ENCODE measurements at places on chromosomes 12 and 14.

- no peak for DNase-seq
Observed at GRCh38 chr12:77401064-77401769, 335.8 kb upstream of the E2F7 start.

DNA sequence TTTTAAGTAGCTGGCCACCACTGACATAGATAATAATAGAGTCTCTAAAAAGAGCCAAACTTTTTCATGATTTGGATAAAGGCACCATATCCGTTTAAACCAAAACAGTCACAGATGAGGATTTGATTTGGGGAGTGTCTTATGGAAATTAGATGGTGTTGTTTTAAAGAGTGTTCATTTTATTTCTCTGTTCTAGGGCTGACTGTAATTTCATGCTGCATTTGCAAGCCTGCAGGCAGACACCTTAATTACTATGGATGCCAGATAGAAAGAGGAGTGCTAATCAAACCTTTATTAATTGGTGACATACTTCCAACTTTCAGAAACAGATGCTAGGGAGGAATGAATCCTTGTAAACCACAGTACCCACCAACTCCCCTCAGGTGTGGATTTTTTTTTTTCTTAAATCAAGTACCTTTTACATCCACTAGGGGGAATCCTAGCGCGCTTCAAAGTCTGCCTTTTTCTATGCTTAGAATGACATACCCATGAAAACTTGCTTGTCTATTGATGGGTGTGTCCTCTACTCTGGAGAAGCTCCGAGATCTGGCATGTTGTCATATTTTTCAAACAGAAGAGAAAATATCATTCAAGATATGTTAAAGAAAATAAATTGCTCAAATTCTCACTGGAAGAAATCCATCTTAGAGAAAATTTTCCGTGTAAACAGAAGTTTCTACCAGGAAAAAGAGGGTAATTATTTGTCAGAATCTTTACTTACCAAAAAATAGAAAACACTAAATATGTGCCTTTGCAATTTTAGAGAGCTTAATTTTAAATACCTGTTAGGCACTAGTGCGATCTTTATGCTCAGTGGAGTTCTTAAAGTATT is 14.2 kb upstream of the PLXNC1 start:
- DNase-seq = no peak

DNA sequence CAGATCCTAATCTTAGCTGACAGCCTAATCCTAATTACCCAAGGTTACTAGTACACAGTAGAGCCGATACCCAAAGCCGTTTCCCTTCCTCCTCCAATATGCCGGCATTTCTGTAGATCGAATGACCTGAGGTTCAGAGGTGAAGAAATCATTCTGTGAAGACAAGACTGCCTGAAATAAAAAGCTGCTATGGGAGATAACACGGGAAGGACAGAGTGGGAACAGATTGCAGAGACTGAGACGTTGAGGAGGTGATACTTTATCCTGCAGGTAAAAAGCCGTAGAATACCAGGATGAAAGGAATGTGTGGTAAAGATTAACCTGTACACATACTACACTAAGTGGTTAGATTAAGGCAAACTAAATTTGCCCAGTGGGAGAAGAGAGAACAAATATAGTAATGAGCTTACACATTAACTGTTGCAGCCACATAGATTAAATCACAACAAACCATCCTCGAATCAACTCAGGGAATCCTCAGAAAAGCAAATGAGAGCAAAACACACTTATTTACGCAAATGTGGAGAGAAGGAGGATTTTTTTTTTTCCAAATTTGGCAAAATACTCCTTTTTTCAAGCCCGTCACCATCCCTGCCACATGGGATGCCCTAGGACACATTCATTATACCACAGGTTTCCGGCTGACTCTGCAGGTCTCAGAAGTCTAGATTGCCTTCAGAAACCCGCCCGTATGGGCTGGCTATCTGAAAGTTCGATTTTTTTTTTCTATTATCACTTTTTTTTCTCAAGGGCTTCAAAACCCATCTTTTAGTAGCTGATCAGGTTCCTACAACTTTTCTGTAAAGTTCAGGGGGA is 188.0 kb downstream of the TTC8 start:
- DNase-seq = no peak

DNA sequence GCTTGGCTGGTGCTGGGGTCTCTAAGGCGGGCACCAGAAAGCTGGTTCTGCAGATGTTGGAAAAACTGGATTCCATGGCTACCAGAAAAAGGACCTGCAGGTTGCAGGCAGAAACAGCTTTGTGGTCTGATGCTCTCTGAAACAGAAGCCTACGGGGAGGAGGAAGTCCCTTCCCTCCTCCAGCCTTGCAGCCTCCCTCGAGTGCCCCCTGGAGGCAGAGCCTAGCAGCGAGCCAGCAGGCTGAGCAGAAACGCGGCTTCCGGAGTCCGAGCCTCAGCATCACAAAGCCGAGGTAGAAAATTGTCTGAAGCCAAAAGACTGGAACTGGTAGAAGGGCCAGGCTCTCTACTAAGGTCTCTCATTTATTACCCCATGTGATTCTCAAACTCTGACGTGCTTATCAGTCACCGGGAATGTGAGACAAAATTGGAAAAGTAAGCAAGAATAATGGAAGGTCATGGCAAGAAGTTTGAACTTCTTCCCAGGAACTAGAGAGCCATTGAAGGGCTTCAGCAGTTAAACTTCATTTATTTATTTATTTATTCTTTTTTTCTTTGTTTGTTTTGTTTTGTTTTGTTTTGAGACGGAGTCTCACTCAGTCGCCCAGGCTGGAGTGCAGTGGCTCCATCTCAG is 82.2 kb upstream of the CPSF6 start:
- peak; percentile 90 for DNase-seq

GRCh38 chr12:84701041-84701440 is 211.6 kb downstream of the SLC6A15 start:
- DNase-seq = no peak

DNA sequence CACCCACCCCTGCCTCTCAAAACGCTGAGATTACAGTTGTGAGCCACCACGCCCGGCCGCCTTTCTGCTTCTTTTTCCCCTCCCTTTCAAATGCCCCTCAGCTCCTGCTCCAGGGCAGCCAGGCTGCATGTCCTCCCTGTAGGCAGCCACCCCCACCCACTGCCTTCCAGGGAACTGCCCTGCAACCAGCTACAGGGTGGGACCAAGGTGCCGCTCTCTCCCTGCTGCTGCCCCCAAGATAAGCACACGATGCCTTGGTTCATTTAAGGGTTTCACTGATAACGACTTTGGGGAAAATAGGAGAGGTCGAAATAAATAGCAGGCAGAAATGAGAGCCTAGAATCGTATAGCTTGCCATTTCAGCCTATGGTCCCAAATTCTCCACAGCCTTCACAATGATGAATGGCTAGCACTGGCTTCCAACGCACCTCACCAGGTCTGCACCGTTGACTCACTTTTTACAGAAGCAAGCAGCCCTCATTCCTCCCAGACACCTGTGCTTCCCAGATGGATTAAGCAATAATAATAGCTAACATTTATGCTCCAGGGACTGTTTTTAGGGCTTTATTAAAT is 40.7 kb downstream of the ATG14 start:
- no peak for DNase-seq

- no peak for DNase-seq
Observed at GRCh38 chr12:93397412-93397811, 19.7 kb downstream of the NUDT4 start.

DNA sequence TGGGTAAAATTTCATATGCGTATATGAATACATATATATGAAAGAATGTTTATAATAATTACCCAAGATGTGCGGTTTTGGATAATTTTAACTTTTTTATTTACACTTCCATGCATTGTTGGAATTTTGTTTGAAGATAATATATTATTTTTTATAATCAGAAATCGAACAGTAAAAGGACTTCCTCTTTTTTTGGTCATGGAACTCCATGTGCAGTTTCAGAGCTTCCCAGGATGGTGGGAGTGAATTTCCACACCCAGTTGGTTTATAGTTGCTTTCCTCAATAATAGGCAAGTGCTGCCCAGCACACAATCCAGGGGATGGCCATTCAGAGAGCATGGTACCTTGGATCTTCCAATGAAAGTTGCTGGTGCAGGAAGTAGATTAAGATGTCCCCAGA is 6.3 kb upstream of the EMP1 start:
- DNase-seq = no peak

DNA sequence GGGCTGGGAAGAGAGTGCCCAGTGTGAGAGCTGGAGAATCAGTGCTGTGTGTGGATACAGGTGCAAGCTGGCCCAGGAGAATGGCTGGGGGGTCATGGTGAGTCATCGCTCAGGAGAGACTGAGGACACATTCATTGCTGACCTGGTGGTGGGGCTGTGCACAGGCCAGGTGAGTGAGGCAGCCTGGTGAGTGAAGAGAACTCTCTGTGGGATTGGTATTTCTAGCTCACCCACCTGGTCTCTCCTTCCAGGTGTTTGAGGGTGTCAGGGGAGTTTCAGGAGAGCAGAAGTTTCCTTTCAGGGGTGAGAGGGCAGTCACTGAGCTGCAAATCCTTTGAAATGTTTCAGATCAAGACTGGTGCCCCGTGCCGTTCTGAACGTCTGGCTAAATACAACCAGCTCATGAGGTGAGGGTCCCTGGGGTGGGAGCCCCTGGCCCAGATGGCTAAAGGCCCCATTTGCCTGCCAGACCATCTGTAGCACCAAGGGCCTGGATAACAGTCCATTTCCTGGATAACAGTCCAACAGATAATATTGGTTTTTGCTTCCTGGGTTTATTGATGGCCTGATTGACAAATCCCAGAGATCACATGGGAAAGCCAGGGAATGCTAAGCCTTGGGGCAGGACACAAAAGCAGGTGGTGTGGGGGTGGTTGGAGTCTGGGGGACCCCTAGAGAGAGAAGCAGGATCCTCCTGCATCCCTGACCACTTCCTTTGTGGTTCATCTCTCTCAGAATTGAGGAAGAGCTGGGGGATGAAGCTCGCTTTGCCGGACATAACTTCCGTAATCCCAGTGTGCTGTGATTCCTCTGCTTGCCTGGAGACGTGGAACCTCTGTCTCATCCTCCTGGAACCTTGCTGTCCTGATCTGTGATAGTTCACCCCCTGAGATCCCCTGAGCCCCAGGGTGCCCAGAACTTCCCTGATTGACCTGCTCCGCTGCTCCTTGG is 5.5 kb upstream of the ATN1 start:
- DNase-seq = no peak

GRCh38 chr14:31411218-31411727 is 9.1 kb downstream of the HEATR5A start:
- DNase-seq = no peak

GRCh38 chr12:89857652-89858274 is 149.1 kb upstream of the ATP2B1 start:
- DNase-seq = no peak

DNA sequence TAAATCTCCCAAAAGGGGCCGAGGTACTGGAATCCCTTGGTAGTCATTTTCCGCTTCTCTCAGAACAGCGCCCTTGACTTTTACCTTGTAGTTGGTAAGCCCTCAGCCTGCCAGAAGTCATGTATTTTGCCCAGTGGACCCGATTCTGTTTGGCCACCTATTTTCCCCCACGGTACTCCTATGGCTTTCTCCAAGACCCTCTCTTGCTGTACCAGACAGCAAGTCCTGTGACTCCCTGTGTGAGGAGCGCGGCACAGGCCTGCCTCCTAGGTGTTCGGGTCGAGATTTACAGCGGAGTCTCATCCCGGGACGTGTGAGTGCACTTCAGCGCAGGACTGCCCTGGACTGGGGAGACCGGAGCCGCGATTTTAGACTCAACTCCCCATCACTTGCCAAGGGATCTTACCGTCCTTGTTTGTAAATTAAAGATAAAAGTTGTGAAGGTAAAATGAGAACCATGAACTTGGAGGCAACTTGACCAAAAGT is 1.1 kb upstream of the MBD6 start:
- no peak for DNase-seq

GRCh38 chr12:94285943-94286582 is 137.7 kb downstream of the PLXNC1 start:
- no peak for DNase-seq

DNA sequence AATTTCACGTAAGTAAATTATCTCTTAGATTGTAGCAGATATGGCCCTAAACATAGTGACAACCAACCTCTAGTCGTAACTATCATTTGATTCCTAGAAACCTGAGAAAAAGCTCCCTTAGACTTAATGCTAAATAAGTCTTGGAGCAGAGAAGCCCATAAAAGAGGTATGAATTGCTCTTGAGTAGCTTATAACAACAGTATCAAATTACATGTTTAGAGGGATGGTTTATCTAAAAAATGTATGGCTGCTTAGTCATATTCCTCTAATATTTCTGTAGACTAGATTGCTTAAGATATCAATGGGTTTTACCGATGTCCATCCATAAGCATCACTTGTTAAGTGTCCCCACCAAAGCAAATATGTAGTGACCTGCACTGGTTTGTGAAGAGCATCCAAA is 259.7 kb downstream of the NELL2 start:
- DNase-seq = no peak

DNA sequence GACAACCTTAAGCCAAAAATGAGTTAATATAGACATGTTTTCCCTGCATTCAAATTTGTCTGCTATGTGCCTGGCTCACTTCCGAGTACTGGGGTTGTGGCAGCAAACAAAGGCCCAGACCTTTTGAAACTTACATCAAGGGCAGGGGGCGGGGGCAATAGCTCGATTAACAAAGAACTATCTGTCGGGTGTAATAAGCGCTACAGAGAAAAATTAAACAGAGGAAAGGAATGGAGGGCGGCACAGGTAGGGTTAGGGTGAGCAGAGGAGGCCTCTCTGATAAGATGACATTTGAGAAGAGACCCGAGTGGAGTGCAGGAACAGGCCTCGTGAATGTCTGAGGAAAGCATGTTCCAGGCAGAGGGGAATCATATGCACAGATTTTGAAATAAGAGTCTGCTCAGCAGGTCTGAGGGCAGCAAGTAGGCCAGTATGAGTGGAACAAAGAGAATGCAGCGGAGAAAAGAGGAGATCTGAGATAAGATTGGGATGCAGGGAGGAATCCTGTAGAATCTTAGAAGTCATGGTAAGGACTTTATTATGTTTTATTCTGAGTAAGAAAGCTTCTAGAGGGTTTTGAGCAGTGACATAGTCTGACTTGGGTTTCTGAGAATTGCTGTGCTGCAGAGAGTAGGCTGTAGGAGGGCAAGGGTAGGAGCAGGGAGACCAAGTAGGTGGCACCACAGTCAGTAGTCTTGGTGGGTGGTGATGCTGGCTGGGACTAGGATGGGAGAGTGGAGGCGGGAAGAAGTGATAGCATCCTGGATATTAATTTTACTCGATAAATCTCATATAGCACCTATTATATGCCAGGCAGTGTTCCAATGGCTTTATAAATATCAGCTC is 52.6 kb downstream of the BICDL1 start:
- DNase-seq = no peak

DNA sequence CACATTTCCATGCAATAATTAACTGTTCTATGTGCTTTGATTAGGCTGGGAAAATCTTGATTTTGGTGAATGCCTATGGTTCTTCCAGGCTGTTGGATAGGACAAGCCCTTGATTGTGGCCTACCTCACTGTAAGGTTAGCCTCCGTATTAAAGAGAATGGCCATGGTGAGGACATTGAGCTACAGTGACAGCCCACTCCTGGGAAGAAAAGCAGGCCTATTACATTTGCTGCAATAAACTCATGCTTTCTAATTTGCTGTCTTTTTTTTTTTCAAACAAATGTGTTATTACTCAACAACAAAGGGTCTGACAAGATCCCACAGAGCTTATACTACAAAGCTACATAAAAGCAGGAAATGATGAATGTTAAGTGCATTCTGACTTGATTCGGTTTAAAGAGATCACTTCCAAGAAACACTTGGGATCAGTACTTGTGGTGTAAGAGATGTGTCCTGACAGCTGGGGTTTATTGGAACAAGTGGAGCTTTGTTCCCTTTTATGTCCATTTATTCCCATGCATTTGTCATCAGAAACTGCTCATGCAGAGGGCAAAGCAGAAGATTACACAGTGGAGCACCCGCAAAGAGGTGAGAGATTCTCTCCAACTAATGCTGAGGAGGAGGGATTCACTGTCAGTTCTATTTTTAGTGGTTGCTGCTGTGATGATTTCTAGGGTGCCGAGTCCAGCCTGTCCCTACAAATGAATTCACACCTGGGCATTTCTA is 29.1 kb upstream of the KCNK10 start:
- DNase-seq = no peak

Data from stimulated activated CD8-positive, alpha-beta memory T cell treated with anti-CD3 and anti-CD28 coated beads, Interleukin-7, amount 100 ng/mL, for 24 hours (primary cell).